ENCODE measurements at places on chromosomes 4 and X. TPM values are rescaled to one million over a fixed set of nuclear protein-coding genes. Genes with fewer than 3 reads are reported as not detected.

- peak; percentile 24 for DNase-seq
These were observed 31.9 kb downstream of the CPEB2 start for GRCh38 chr4:15034071-15034764.

GRCh38 chr4:7894098-7894676 is 45.5 kb downstream of the AFAP1 start:
- DNase-seq: no peak

GRCh38 chr4:84218031-84218430 is 281.1 kb downstream of the NKX6-1 start:
- no peak for DNase-seq

The FAM149A gene
- polyA plus RNA-seq: not detected

The DAPP1 gene
- polyA plus RNA-seq: not detected

The ZCCHC12 gene
- polyA plus RNA-seq: not detected

DNA sequence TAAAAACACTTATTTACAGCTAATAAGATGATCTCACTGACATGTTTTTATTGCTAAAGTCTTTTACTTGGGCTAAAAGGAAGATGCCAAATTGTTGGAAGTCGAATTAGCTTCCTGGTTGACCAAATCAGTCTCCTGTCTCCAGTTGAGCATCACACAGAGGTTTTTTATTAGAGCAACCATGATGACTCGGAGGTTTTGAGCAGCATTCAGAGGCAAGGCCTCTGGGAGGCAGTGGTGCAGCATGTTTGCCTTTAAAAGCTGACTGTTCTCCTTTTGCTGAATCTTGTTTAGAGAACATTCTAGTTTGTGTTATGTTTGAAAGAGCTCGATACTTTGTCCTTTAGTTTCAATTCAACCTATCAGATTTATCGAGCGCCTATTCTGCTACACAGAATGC is 2.1 kb downstream of the UCHL1 start:
- peak; percentile 45 for DNase-seq

DNA sequence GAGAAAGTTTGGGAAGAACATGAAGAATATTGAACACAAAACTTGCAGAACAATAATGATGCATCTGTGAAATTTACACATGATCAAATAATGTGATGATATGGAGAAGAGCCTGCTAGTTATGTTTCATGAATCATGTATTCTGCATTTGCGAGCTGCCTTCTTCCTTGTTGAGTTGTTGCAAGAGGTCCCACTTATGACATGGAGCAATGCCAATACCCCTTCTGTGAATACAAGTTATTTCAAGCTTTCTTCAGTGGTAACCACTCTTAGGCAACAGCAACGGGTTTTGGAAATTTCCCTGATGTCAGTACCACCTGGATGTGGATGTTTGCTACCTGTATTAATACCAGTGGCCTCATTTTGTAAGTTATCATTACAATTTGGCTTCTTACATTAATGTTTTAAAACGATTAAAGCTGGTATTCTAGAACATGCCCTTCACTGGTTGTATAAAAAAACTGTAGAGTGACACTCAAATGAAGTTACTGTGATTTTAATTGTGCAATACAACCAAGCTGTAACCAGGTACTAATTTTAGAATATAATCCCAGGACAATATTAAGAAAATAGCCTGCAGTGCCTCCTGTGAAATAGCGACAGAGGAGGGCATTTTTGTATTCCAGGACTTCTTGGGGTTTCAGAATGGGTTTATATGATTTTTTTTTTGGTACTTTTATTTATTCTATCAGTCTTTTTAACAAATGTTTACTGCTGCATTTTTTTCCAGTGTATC is 25.3 kb downstream of the IQCM start:
- no peak for DNase-seq

GRCh38 chr4:145730026-145730425 is 50.1 kb downstream of the C4orf51 start:
- DNase-seq: no peak

GRCh38 chr4:128660361-128661215 is 148.9 kb upstream of the JADE1 start:
- DNase-seq: peak; percentile 84

DNA sequence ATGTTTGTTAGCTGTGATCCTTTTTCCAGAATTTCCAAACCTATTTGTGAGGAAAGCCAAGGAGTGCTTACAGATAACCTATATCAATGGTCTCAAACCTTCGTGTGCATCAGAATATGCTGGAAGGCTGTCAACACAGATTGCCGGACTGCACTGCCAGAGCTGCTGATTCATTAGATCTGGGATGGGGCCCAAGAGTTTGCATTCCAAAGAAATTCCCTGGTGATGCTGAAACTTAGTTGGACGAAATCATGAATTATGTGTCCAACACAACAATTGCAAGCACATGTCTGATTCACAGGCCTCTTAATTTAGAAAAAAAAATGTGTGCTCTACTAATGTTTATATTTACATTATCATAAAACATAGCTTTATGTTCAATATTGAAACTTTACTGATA is 544.0 kb upstream of the AMOT start:
- peak; percentile 56 for DNase-seq

The ERAS gene
- not detected for polyA plus RNA-seq

DNA sequence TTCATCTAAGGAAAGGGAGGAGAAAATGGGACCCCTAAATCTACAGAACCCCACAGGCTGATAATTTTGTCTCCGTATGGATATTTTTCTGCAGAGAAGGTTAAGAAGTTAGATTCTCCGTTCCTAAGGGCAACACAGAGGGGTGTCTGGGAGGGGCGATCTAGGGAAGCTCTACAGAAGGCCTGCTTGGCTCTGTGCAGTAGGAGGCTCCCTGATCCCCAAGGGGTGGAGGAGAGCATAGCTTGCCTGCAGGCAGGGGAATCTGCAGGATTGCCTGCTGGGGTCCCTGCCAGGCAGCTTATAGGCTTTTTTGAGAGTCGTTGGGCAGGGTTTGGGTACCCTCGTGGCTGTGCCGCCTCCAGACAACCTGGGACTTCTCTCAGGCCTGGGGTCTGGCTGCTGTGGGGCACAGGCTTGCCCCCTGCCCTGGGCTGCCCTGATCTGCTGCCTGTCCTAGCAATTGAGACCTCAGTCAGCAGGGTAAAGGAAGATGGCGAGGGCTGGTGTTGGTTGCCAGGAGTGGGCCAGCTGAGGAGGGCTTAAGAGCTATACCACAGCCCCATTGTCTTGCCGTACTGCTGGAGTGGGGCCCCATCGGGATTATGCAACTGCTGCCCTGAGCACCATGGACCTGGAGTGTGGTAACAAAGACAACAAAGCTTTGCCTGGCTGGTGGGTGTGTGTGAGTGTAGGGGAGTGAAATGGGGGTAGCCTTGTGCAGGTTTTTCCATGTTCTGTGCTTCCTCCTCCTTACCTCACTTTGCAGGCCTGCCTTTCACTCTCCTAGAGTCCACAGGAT is 74.1 kb downstream of the EFNB1 start:
- no peak for DNase-seq

GRCh38 chr4:41507291-41507947 is 30.5 kb upstream of the LIMCH1 start:
- no peak for DNase-seq

GRCh38 chr4:4643306-4643705 is 101.5 kb upstream of the STX18 start:
- DNase-seq: no peak

DNA sequence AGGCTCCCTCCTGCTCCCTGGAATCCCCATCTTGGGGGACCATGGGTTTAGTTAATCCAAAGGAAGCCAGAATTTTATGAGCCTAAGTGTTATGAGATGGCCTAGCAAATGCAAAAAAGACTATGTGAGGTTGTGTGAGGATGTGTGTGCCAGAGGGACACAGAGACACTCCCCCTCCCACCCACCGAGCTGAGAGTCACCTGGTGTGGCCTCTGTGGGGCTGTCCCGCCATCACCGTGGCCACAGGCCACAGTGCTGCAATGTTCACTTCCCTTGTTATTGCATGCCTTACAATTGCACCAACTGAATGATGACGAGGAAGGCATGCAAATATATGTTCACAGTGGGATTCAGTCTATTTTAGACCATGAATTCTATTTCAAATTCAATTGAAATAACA is 601 bp upstream of the FGFBP2 start:
- DNase-seq: no peak

GRCh38 chrX:12315526-12315925 is 177.3 kb downstream of the FRMPD4 start:
- DNase-seq: no peak

- peak; percentile 24 for DNase-seq
These were observed 292.6 kb upstream of the KLF3 start for GRCh38 chr4:38371391-38371851.

- DNase-seq: no peak
These were observed 308.7 kb upstream of the FAM241A start for GRCh38 chr4:111836601-111837000.

GRCh38 chr4:154478547-154478946 is 13.1 kb downstream of the DCHS2 start:
- no peak for DNase-seq

The CT45A3 gene
- polyA plus RNA-seq: not detected

The UBE2K gene
- 67.8 TPM for polyA plus RNA-seq

DNA sequence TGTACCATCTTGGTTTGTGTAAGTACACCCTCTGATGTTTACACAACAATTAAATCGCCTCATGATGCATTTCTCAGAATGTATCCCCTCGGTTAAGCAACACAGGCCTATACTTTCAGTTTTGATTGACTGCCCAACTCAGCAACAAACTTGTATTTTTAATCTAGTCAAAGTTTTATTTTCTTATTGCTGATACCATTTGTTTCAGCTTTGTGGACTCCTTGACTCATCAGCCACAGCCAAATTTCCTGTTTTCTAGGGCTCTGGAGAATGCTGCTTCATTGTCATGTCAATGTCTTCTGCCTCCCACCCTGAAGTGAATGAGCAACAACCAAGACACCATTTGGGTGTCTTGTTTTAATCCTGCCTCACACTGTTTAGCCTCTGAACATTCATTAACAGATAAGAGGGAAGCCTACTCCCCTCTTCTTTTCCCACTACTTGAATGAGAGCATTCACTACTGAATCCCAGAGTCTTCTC is 14.0 kb downstream of the BBS12 start:
- no peak for DNase-seq

GRCh38 chr4:14726877-14727361 is 275.4 kb upstream of the CPEB2 start:
- no peak for DNase-seq

The NAAA gene
- 26.0 TPM for polyA plus RNA-seq

DNA sequence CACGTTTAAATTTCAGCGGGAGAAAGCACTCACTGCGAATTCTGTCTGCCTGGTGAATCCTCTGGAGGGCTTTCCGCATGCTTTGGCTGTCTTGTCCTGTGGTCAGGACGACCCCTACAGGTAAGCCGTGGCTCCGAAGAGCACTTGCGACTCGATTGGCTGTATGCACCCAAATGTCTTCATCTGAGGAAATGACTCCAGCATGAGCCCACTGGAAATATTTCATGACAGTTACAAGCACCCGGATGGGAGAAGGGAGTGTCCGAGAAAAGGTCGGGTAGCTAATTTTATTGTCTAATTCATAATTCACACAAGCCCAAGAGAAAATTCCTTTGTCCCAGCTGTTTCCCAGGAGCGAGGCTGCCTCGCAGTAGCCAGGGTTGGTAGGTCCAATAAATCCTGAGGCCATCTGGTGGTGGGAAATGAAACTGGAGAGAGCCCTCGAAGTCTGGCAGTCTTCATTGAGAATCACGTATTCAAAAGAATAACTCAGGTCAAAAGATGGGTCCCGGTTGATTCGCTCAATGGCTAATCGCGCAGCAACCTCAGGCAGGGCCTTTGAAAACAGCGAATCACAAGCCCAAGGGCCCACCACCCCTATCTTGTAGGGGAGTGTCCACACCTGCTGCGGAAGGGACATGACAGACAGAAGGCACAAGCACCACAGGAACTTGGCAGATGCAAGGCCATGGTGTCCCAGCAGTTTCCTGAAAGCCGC is 6.6 kb downstream of the GUCY2F start:
- no peak for DNase-seq

DNA sequence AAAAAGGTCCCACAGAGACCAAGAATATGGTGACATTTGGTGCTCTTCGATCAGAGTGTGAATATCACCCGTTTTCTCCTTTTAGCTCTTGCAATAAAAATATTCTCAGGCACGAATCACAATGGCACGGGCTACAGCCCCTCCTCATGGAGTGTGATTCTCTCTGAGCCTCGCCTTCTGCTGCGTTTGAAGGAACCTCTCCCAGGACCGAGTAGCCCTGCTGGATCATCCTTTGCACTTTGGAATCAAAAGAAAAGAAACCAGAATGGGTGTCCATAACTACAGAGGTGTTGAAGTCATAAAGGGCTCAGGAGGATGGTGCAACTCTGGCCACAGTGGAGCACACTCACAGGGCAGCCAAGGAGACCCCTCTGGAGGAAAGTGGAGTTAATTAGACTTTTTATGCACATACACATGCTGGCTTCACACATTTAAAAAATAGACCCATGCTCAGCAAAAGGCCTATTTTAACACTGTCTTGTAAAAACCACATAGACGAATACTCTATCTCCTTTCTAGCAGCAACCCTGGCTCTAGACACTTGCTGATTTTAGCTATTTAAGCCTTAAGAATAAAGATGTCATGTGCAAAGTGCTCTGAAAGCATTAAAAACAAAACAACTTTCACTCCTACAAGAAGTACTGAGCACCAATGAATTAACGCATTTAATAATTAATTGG is 19.1 kb downstream of the MAML3 start:
- no peak for DNase-seq

The UCP1 gene
- polyA plus RNA-seq: not detected

DNA sequence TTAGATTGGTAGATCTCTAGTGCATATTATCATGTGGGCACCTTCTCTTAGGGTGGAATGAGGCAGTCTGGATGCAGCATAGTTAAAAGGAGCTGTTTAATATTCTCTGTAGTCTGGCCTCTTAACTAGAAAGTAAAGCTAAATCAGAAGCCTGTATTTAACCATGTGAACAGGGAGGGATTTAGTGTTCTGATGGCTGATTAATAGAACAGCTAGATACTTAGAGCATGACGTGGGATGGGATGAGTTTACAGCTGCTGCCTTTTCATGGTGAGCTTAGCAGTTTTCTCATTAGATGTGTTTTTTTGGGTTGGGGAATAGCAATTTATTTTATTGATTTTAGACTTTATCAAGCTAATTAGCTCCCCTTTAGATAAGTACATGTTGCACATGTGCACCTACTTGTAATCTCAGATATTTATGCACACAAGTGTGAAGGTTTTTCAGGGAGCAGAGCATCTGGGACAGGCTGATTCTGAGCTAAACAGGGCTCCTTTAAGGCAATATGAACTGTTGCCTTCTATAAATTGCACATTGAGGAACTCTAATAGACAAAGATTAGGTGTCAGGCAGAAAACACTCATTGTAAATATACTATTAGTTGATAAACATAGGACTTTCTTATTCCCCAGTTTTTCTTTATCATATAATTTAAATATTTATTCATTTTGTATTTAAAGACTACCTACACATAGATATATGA is 34.1 kb downstream of the YIPF6 start:
- no peak for DNase-seq

GRCh38 chr4:37481547-37482122 is 204.5 kb downstream of the RELL1 start:
- DNase-seq: no peak

DNA sequence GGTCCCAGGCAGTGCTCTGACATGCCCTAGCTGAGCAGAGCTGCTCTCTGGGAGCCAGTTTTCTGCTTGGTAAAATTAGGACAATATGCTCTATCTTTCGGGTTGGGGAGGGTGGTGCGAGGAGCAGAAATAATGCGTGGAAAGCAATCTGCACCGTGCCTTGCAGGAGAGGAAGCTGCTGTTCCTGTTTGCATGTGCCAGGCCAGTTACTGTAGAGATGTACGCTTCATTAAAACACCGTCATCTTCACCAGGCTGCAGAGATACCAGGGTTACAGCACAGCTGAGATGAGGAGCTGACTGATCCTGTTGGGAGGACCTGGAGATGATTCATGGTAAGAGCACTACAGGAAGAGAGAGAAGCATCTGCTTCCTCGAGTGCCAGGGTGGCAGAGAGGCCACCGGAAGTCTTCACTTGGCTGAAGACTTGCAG is 29.5 kb upstream of the IRF2 start:
- no peak for DNase-seq
